ENCODE measurements at places on chromosomes 4 and X.

DNA sequence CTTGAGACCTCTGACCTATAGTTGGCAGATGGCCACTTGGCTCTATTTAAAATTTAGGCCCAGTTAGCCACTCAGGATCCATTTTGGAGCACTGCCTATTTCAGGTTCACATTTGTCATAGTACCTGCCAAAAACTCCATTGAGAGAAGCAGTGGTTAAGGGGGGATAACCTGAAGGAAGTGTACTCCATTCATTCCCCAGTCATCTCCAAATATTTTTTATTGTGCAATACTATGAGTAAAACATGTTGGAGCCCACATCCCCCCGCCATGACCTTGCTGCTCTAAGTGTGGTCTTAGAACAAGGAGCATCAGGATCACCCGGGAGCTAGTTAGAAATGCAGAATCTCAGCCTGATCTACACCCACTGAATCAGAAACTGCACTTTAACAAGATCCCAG is 21.1 kb downstream of the PLP1 start:
- no peak for DNase-seq

GRCh38 chrX:110759785-110760184 is 35.8 kb downstream of the CHRDL1 start:
- no peak for DNase-seq

- DNase-seq, result no peak
Measured at GRCh38 chr4:102501447-102501696, 213 bp downstream of the NFKB1 start.

DNA sequence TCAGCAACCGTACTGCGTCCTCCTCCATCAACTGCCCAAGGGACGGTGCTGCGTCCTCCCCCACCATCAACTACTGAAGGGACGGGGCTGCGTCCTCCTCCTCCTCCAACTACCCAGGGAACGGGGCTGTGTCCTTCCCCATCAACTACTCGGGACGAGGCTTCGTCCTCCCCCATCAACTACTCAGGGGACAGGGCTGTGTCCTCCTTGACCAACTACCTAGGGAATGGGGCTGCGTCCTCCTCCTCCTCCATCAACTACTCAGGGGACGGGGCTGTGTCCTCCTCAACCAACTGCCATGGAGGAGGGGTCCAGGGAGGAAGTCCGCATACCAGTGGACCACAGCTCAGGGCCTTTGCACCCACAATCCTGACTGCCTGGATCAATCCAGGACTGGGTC is 24.4 kb downstream of the PPP2R3B start:
- no peak for DNase-seq

DNA sequence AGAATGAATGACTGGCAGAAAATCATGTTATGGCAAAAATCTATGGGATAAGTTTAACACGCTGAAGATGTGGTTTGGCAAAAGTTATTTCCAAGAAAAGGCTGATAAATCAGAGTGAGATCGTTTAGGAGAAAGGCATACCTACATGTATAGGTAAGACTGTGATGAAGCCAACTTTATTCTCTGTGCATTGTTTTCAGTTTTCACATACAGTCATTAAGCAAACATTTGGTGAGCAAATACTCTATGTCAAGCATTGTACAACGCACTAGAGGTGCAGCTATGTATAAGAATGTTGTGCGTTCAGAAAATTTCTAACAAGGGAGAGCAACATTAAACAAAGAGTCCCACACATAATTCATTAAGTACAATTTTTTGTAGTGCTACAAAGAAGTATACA is 121.7 kb downstream of the TEX13A start:
- no peak for DNase-seq

DNA sequence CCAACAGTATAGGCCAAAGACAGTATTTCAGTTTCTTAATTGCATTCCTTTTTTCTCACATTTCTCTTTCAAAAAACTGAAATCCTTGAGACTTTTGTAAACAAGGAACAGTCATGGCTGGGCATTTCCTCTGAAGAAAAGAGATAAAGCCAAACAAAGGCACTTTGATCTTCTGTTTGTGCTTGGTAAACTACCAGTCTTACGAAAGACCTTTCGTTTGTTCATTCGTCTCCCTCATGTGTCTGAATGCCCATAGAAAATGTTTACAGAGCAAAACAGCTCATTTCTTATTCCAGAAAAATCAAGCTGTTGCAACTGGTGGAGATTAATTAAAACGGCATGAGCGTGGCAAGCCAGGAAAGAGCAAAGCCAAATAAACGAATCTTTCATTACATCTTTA is 178.0 kb downstream of the GASK1B start:
- DNase-seq, result no peak

GRCh38 chr4:138114434-138114833 is 127.7 kb downstream of the SLC7A11 start:
- DNase-seq, result no peak

GRCh38 chr4:166600264-166600663 is 634.0 kb downstream of the SPOCK3 start:
- no peak for DNase-seq

- no peak for DNase-seq
Measured at GRCh38 chr4:8861576-8862295, 9.9 kb downstream of the HMX1 start.

GRCh38 chrX:72714478-72714916 is 391 bp upstream of the PHKA1 start:
- DNase-seq, result peak; percentile 0

DNA sequence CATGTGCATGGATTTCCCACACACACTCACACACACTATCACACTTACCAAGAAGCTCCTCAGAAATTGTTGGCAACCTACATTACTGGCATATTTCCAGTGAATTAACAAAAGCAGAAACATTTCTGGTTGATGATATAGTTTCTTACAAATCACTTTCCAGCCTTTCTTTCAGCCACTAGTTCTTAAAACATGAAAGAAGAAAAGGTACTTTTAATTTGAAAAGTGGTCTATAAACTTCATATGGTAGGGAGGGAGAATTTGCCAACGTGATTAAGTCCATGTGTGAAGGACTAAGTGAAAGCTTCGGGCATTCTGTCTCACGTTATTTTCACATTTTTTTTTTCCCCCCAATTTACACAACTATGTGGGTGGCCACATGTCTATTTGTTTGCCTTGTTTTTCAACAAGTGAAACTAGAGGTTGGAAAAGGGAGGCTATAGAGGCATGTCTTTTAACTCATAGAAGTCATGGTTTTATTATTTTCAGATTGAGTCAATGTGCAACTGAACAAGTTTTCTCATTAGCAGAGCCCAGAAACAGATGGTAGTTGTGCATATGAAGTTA is 832.1 kb upstream of the INTU start:
- no peak for DNase-seq

GRCh38 chrX:56733459-56734046 is 4.5 kb downstream of the NBDY start:
- DNase-seq, result peak; percentile 5

GRCh38 chrX:17520016-17520615 is 145.1 kb downstream of the NHS start:
- DNase-seq, result no peak

GRCh38 chrX:121975671-121976070 is 928.3 kb downstream of the GLUD2 start:
- DNase-seq, result no peak

GRCh38 chrX:45986971-45987370 is 558.2 kb downstream of the ZNF674 start:
- DNase-seq, result no peak

DNA sequence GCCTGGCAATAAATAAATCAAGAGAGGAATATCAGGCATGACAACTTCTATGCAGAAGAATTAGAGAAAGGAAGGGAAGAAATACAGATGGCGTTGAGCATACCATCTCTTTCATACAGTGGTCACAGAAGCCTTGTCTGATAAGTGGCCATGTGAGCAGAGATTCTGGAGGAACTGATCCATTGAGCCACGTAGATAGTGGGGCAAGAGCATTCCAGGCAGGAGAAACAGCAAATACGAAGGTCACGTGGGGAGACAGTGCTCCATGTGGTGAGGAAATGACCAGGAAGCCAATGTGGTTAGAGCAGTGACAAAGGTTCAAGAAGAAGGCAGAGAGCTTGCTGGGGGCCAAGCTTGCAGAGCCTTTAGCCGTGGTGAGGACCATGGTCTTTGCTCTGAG is 226.7 kb upstream of the NOCT start:
- no peak for DNase-seq

DNA sequence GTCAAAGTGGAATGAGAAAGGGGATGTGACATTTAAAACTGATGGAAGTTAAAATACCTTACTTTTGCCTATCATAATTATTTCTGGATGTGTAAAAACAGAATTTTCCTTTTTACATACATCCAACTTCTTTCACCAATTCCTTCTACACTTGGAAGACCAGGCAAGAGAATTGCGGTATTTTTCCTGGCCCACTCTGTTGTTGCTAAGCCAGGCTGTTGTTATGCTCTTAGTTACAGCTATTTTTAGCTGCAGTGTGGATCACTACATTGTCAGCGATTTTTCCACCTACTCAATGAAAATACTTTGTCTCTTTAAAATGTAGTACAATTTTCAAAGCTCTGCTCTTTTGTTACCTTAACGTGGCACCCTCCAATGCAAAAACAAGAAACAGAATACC is 43.4 kb downstream of the NKX6-1 start:
- no peak for DNase-seq

GRCh38 chr4:120318196-120318846 is 251.7 kb upstream of the MAD2L1 start:
- DNase-seq, result no peak

DNA sequence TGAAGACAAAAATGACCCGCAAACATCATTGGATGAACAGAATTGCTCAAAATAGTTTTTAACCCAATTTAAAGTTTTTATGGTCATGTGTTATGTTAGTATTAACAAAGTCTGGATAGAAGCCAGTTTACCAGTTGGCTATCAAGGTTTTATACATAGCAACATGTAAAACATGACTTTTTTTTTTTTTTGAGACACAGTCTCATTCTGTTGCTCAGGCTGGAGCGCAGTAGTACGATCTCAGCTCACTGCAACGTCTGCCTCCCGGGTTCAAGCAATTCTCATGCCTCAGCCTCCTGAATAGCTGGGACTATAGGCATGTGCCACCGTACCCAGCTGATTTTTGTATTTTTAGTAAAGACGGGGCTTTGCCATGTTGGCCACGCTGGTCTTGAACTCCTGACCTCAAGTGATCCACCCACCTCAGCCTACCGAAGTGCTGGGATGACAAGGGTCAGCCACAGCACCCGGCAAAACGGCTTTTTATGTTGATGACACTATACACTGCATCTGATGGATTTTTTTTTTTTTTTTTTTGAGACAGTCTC is 3.4 kb downstream of the SAT1 start:
- no peak for DNase-seq

- DNase-seq, result no peak
Measured at GRCh38 chr4:110287130-110287529, 88.7 kb upstream of the ELOVL6 start.

DNA sequence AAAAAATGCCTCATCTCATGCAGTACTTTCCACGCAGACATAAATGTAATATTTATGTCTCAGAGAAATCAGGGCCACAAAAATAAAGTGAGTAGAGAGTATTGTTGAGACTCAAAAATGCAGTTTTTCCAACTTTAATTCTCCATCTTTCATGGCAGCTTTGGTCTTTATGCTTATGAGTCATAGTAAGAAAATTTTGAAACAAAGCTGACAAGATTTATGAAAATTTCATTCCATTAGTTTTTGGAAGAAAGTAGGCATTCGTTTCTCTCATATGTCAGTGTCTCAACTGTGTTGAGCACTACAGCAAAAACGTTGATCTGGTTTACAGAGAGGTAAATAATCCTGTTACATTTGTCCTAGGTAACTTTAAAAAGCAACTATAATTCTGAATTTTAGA is 656.8 kb downstream of the IQCM start:
- no peak for DNase-seq

DNA sequence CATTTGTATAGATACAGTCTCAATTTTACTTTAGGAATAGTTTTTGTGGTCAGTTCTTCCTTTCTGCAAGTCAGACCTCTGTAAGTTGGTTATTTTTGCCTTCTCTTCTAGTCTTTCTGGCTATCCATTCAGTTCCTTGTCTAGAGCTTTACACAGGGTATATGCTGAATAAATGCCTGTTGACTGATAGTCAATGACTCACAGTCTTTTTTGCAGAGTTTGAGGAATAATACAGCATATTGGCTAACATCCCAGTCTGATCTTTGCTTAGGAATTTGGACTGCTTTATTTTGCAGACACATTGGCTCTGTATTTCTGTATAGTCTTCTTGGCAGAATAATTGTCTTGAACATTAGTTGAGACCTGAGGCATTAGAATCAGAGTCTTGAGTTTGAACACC is 132.4 kb downstream of the MAGEC1 start:
- DNase-seq, result no peak

- no peak for DNase-seq
Measured at GRCh38 chrX:121671649-121672048, 624.2 kb downstream of the GLUD2 start.

GRCh38 chr4:182748949-182749348 is 168.2 kb downstream of the DCTD start:
- DNase-seq, result no peak

DNA sequence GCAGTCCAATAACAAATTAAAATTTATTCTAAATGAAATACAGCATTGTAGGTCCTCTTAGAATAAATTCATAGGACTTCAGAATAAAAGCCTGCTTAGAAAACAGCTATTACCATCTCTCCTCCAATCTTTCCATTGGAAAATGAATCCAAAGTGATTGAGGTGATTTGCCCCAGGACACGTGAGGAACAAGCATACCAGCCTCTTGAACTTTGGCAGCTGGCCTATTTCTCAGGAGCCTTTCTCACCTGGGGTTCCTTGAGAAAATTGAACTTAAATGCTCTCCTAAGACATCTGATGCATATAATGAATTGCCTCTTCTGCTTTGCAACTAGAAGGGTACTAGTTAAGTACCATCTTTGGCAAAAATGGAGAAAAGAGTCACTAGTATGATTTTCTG is 13.5 kb downstream of the ARHGAP24 start:
- no peak for DNase-seq

- DNase-seq, result no peak
Measured at GRCh38 chrX:109600237-109600651, 24.7 kb downstream of the KCNE5 start.

DNA sequence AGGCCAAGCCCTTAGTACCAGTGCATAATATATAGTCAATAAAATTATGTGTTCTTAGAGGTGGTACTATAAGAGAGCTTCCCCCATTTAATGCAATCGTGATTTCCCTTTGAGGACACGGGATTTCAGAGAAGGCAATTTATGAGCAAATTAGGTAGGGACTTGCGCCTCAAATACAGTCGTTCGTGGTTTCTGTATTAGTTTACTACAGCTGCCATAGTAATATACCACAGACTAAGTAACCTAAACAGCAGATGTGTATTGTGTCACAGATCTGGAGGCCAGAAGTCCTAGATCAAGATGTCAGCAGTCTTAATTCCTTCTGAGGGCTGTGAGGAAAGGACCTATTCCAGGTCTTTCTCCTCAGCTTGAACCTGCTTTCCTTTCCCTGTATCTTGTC is 1.5 kb upstream of the PUDP start:
- DNase-seq, result no peak

DNA sequence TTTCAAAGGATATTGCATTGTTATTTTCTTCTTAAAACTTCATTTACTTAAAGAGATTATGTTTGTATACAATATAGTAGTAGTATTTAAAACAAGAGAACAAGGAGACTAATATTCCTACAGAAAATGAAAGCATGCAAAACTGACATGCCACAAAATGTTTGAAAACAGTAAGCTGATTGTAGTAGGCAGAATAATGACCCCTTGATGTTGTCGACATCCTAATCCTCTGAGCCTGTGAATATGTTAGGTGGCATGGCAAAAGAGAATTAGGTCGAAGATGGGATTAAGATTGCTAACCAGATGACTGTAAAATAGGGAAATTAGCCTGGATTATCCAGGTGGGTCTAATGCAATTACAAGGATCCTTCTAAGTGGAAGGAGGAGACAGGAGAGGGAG is 522.2 kb upstream of the NR3C2 start:
- no peak for DNase-seq
